Activated CD4-positive, alpha-beta T cell treated with anti-CD3 and anti-CD28 coated beads, Interleukin-2, amount 50 U/mL, for 4 hours (primary cell): ENCODE measurements at places on chromosomes 4 and X.

- no peak for DNase-seq
Observed at GRCh38 chr4:54308110-54308509, 79.0 kb downstream of the PDGFRA start.

DNA sequence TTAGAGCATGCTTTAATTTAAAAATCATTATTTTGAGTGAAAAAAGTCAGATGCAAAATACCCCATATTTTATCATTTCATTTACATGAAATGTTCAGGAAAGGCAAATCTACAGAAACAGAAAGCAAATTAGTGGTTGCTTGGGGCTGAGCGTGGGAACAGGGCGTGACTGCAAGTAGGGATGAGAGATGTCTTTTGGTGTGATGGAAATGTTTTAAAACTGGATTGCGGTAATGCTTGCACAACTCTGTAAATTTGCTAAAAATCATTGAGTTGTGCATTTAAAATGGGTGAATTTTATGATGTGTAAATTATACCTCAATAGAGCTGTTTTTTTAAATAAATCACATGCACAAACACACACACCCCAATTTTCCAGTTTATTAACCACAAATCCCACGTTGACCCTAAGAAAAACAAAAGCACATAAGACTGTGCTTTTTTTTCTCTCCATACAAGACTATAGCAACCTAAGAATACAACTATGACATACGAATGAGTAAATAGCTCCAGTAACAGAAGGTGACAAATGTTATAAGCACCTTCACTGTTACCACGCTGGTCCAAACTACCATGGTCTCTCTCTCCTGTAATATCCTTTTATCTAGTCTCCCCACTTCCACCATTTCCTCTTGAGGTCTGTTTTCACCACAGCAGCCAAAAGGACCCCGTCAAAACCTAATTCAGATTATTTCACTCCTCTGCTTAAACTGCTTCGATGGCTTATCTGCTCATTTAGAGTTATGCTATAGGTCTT lies 37.2 kb downstream of the FRMD7 start:
- DNase-seq: no peak

DNA sequence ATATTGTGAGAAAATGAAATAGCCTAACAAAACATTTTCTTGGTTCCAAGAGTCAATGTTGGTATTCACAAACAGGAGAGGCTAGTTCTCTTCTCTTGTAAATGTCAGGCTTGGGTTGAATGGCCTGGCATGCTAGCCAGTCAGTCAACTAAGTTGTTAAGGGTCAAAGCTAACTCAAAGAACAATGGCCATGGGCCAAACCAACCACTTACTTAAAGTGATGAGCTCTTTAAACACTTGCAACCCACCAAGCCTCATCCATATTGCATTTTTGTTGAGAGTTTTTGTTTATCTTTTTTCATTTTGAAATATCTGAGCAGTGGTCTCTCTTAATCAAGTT lies 394.5 kb downstream of the RAB28 start:
- DNase-seq: no peak

DNA sequence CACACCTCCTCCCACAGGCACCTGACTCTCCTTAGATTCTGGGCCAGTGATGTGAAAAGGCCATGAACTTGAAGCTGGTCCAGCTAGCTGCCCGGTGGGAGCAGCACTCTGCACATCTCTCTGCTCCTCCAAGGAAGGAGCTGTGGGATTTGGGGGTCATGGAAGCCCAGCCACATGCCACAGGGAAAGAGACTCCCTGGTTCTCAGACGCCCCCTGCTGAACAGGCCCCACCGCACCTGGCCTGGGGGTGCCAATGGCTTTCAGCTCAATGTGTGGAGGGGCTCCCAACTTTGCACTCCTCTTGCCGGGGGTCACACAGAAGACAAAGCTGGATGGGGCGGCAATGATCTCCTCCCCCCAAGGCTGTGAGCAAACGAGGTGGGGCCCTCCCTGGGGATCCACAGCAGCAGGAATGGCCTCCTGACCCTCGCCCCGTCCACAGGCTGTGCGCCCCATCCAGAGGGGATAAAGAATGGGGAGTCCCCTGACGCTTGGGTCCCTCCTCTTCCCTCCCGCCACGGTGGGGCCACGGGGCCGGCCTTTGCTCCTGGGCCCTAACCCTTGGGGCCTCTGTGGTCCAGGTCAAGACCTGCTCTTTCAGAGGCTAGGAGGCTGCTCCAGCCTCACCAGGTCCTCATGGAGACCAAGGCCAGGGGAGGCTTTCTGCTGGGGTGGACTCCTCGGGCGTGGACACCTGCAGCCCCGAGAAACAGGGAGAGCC lies 51.3 kb downstream of the GAK start:
- DNase-seq: no peak

GRCh38 chr4:152464030-152464823 lies 71.7 kb downstream of the FBXW7 start:
- no peak for DNase-seq

GRCh38 chr4:94160774-94161173 lies 46.9 kb upstream of the SMARCAD1 start:
- no peak for DNase-seq

- no peak for DNase-seq
Observed at GRCh38 chrX:9682456-9682855, 83.2 kb downstream of the GPR143 start.

DNA sequence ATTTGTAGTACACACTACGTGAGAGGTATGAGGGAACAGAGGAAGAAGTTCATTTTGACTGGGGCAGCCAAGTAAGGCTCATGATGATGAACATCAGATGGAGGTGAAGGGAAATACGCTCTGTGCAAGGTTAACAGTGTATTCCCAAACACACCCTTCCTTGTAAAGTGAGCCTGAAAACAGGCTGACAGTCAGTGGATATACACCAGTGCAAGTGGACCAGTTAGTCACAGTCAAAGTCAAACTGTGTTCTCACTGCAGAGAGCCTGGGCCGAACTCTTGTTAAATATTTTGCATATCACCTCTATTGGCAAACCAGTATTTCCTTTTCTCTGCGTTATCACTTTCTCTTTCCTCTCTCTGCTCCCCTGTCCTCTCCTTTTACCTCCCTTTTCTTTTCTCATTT lies 23.4 kb upstream of the RHOH start:
- DNase-seq: no peak

DNA sequence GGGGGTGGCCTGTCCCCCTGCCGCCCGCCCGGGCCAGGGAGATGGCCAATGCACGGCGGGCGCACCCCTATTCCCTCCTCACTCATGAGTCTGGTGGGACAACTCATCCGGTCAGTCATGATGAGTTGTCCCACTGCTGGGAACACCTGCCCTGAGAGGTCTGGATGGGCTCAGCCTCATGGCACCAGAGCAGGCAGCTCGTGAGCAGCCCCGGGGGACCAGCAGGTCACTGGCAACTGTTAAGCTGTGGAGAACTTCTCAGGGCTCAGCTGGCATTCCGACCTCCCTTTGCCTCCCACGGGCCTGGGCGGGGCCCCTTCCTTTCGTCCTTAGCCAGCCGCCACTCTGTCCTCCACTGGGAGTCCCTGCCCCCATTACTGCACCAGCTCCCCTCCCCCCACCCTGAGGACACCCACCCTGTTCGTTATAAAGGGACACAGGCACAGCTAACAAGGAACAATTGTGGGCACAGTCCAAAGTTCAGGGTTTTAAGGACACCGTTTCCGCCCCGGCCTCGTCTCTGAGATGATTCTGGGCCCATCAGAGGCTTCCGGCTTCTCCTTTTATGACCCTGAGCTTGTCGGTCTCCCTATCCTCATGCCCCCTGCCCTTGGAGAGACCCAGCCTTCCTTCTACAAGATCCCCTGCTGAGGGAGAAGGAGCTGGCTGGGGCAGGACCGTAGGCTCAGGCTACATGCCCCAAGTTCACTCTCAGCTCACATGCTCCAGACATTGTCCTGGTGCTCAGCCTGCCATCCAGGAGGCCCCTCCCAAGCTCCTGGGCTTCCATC lies 14.6 kb upstream of the KIAA0232 start:
- DNase-seq: no peak

GRCh38 chr4:154427149-154427548 lies 64.5 kb downstream of the DCHS2 start:
- no peak for DNase-seq

DNA sequence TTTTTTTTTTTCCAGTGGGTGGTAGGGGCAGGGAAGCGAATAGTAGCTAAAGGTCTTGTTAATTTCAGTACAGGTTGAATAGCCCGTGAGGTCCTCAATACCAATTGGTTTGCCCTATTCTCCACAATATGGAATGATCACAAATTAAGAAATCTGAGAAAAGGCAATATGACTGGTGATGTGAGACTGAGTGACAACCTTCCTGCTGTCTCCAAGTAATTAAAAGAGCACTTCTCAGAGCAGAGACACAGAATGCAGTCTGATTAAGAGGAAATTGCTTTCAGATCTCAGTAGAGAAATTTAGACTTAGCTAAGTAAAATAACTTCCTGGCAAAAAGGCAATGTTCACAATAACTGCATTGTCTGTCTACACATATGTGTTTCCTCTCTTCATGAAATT lies 23.0 kb downstream of the GPR174 start:
- DNase-seq: no peak

DNA sequence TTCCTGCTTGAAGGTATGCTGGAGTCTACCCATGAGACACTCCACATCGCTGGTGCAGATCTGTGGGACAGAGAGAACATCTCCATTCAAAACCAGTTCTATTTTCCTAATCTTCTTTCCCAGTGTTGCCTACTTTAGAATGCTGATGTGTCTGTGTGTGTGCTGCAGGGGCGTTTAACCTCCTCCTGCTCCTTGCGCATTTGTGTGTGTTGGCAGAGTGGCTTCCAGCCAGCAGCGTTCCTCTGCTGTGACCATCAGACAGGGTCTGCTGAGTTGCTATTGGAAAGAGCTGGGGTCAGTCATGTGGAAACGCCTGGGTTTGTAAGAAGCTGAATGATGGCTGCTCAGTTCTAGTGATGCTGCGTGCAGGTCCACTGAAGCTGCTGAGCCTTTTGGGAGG lies 223.6 kb downstream of the RBMX2 start:
- no peak for DNase-seq

GRCh38 chr4:158299459-158300007 lies 89.2 kb downstream of the TMEM144 start:
- no peak for DNase-seq

DNA sequence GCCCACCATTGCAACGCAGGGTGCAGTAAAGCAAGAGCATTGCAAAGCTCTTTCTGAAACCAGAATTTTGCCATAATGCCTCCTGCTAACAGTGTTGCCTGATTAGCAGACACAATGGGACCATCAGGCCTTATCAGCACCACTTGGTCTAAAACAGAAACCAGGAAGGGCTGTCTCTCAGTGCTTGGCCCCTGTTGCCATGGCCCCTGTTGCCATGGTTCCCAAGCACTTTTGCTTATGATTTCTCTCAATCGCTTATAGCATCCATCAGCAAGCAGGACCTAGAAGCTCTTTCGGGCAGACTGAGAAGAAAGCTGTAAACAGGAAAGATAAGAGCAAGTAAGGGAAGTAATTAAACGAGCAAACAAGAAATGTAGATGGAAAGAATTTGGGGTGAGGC lies 36.8 kb downstream of the RTL5 start:
- peak; percentile 44 for DNase-seq

GRCh38 chr4:92236877-92237276 lies 66.9 kb upstream of the GRID2 start:
- DNase-seq: no peak

- no peak for DNase-seq
Observed at GRCh38 chr4:22695917-22696316, 3.2 kb downstream of the GBA3 start.

GRCh38 chr4:148116264-148116663 lies 325.9 kb downstream of the NR3C2 start:
- no peak for DNase-seq

DNA sequence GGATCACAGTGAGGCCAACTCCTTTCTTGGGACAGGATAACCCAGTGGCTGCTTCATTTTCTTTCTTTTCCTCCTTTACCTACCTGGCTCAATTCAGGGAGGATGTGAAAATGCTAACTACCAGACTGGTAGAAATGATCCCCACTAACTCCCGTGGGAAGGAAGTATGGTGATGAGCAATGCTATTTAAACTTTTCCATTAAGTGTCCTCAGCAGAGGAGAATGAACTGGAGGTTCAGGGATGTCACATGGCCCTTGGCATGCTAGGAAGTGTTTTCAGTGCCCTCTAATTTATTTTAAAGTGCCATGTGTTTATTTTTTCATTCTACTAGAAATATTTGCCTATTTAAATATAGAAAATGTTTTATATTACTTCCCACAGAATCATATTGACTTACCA lies 363.9 kb downstream of the PPP3CA start:
- DNase-seq: no peak

DNA sequence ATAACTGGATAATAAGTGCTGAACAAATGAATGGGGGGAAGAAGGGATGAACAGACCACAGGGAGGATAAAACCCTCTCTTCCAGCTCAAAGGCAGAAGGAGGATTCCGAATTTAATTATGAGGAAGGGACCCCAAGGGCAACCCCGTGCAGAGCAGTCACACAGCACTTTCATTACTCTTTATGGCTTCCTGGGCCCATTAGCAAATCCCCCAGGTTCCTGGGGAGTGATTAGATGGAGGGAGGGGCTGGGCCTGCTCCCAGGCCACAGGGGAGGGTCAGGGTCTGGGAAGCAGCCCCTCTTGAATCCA lies 67.1 kb downstream of the PPP2R2C start:
- no peak for DNase-seq

- no peak for DNase-seq
Observed at GRCh38 chrX:137565921-137566745, at the start of gene ZIC3. TSS of gene ZIC3 (plus strand) at chrX:137566127. CDS start at chrX:137566692, 565 bp downstream.

GRCh38 chr4:117010671-117011070 lies 74.7 kb downstream of the TRAM1L1 start:
- no peak for DNase-seq

- DNase-seq: no peak
Observed at GRCh38 chrX:66863721-66864120, 224.8 kb upstream of the EDA2R start.

GRCh38 chr4:164239976-164240375 lies 514.0 kb upstream of the SMIM31 start:
- no peak for DNase-seq

- DNase-seq: no peak
Observed at GRCh38 chr4:124943145-124943889, 230.8 kb upstream of the ANKRD50 start.

GRCh38 chr4:186887291-186887700 lies 163.6 kb upstream of the FAT1 start:
- no peak for DNase-seq

- no peak for DNase-seq
Observed at GRCh38 chrX:120536061-120536460, 24.7 kb downstream of the CUL4B start.
